Stimulated activated CD4-positive, alpha-beta T cell treated with anti-CD3 and anti-CD28 coated beads, Interleukin-1b, Interleukin-23, amount 100 ng/mL, for 1 hour (primary cell): ENCODE measurements at places on chromosomes 11 and 22.

DNA sequence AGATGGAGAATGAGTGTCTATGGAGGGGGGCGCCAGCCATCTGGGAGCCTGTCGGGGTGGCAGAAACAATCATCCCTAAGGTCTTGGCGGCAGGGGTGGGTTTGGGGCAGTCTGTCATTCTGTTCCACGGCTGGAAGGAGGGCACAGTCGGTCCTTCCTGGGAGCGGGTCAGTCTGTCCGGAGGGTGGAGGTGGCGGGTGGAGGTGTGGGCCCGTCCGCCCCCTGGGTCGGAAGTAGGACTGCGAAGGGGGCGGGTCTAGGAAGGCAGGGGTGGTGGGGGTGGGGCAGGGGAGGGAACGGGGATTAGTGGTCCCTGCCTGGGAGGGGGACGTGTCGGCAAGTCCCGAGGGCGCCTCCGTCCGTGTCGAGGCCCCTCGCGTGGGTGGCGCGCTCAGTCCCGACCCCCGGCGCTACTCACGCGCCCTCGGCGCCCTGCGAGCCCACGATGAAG, 461 bp downstream of the TBC1D10A start:
- no peak for DNase-seq

DNA sequence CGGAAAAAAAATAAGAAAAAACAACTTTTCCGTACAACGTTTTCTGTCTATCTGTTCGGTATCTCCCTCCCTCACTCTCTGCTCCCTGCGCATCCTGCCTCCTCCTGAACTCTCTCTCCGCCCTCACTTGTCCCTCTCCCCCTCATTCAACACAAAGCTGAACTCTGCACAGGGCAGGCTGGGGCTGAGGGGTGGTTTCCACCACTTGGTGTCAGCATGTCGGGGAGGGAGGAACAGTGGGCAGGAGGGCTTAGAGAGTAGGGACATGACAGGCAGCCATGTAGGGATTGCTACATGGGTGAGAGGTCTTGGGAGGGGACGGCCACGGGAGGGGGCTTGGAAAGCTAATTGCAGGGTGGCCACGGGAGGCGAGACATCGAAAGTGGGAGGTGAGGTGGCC, 17.6 kb downstream of the SLC22A12 start:
- DNase-seq, result no peak

DNA sequence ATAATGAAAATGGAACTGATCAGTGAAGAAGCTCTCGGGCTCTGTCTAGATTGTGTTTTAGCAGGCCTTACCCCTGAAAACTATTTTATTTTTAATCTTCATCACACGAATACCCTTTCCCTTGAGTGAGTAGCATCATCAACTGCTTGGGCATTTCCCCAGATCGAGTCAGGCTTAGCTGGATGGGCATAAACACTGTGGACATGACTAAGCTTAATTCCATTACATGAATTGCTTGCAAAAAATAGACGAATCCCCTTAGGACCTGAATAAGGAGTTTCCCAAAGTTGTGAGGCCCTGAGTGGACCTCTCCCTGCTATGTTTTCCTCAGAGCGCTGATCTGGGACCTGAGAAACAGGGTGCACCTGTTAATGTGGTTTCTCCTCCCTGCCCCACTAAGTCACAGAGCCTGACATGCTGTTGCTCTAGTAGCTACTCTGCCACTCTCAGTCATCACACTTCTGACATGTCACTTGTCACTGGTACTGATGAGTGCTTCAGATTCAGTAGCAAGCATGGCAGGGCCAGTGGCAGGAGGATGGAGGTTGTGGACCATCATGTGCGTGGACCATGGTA, 53.5 kb downstream of the ENDOD1 start:
- no peak for DNase-seq

- no peak for DNase-seq
These were observed 274.8 kb downstream of the SOX6 start for GRCh38 chr11:16081382-16082094.

- no peak for DNase-seq
These were observed 382 bp downstream of the RASSF10 start for GRCh38 chr11:13009476-13009920.
